Stimulated activated CD8-positive, alpha-beta memory T cell treated with anti-CD3 and anti-CD28 coated beads, Interleukin-7, amount 100 ng/mL, for 1 hour (primary cell): ENCODE measurements at places on chromosomes 5 and 9.

DNA sequence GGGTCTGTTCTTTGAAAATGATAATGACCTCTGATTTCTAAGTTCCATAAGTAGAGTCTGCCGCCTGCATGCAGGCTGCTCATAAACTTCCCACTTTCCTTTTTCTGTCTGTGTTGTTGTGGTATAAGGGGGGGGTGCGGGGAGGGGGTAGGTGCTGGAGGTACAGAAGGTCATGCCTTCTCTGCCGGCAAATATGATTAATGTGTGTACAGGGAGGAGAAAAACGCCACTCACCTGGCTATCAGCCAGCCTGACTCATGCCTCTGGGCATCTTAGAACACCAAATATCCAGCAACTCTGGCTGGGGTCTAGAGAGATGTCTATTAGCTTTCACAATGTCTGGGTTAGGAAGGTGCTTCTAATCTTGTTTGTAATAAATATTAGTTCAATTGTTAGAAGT lies 128.3 kb downstream of the EFNA5 start:
- no peak for DNase-seq

DNA sequence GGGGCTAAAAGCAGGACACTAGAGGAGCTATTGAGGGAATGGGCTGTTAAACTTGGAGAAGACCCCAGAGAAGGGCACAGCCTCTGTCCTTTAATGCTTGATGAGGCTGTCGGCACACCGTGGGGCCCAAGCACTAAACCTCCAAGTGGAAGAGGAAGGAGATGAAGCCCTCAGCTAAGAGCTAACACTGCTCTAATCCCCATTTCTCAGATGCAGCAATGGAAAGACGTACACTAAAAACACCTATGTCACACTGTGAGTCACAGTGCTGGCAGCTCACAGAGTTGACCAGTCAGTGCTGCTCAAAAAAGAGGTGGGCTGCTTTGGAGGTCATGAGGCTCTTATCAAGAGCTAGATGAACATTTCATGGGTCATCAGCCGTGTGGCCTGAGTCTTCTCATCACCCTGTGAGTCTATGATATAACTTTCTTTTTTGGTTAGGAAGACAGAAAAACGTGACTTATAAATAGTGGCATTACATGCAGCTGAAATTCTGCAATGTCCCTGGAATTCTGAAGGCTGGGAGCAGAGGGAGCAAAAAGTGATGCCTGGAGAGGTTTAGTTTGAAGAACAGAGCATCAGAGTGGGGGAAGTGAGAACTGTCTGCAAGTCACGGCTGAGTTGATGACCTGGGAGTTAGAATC lies 21.5 kb downstream of the TNFSF8 start:
- DNase-seq = no peak

DNA sequence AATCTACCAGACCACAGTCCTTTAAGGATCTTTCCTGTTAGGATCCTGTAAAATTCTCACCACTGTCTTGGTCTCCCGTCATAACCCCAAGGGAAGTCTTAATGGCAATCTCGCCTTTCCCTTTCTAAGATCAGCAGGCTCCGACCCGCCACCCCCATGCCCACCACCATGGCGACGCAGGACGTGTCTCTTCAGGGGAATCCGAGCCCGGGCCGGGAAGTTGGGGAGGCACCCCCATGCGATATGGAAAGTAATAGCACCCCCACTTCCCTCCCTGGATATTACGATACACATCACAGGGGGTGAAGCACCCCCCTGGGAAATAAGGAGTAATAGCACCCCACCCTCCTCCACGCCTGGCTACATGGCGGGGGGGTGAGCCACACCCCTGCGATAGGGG lies 8.3 kb upstream of the STK32A start:
- DNase-seq = no peak

DNA sequence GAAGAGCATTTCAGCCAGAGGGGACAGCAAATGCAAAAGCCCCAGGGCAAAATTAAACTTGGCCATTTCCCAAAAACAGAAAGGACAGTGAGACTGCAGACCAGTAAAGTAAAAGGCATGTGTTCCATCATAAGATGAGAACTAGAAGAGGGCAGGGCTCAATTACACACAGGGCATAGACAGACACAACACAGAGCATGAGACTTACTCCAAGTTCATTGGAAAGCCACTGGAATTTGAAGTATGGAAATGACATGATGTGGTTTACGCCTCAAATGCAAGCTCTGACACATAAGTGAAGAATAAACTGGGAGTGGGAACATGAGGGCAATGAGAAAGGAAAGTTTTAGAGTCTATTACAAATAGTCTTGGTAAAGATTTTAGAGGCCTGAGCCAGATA lies 446.6 kb upstream of the GRIA1 start:
- no peak for DNase-seq

DNA sequence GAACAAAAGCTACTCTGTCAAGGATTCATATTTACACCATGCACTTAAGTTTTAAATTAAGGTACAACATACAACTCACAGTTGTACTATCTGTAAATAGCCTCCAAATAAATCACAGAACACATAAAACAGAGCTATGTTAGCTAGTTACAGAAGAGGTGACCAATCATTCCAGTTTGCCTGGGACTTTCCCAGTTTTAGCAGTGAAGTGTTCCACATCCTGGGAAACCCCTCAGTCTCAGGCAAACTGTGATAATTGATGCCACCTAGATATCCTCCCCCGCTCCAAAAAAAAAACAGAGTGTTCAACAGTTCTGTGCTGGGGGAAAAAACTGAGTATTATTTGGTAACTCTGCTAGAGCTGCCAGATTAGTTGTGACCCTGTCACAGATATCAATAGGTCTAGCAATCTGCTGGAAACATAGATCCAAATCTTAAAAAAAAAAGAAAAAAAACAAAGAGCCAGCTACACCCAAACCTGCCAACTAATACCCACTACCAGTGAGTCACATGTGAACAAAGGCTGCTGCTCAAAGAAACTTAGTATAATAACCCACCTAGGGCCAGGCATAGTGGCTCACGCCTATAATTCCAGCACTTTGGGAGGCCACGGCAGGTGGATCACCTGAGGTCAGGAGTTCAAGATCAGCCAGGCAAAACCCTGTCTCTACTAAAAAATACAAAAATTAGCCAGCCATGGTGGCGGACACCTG lies 5.7 kb downstream of the TBCA start:
- DNase-seq = no peak

GRCh38 chr9:93020771-93021670 lies 37.5 kb upstream of the SUSD3 start:
- DNase-seq = no peak

DNA sequence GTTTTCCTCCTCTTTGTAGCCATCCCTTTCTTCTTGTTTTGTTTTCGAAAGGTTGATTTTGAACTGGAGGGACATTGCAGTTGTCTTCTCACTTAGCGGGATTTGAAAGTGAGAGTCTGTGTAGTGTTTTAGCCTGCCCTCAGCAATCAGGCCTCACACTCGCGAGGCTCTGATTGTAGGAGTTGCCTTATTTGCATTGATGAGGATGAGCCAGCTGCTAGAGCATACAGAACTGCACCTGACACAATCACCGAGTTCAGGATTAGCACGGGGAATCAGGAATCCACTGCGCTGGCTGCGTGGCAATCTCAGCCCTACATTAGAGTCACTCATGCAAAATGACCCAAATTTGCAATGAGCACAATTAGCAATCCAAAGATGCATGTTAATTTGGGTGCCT lies 122.5 kb upstream of the TMEM161B start:
- DNase-seq = no peak

DNA sequence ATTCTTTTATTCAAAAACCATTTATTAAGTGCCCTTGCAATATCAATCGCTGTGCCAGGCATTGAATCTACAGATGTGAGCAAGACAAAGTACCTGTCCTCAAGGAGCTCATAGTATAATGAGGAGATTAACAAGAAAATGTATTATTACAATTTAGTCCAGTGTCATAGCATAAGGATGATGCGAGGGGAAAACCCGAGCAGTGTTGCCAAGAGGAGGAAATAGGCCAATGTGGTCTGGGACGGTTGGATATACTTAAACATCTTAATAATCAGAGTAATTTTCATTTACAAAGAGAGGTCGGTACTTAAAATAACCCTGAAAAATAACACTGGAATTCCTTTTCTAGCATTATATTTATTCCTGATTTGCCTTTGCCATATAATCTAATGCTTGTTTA lies 18.5 kb downstream of the CD274 start:
- DNase-seq = no peak
